ENCODE measurements at places on chromosomes 13 and 19.

- ATAC-seq: no peak
Observed at GRCh38 chr13:25478186-25478585, 106.4 kb downstream of the ATP8A2 start.

- ATAC-seq: peak; percentile 69
Observed at GRCh38 chr19:4352701-4353121, 9.3 kb downstream of the MPND start.

- ATAC-seq: no peak
Observed at GRCh38 chr13:98289339-98289945, 112.4 kb upstream of the RNF113B start.

DNA sequence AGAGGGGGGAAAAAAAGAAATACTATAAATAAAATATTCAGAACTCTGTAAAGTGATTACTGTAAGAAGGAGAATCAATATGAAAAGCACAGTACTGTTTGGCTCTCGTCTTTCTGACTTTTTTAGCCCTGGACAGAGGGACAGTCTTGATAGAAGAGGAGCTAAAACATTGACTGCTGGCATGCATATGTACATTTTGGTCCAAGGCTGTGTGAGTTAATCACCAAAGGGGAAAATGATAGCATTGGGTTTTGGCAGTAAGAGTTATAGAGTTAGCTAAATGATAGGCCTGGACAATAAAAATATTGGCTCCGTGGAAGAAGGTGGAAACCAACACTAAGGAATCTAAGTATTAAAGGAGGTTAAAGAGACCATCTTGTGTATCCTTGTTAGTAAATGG, 50.3 kb downstream of the RAP2A start:
- no peak for ATAC-seq

DNA sequence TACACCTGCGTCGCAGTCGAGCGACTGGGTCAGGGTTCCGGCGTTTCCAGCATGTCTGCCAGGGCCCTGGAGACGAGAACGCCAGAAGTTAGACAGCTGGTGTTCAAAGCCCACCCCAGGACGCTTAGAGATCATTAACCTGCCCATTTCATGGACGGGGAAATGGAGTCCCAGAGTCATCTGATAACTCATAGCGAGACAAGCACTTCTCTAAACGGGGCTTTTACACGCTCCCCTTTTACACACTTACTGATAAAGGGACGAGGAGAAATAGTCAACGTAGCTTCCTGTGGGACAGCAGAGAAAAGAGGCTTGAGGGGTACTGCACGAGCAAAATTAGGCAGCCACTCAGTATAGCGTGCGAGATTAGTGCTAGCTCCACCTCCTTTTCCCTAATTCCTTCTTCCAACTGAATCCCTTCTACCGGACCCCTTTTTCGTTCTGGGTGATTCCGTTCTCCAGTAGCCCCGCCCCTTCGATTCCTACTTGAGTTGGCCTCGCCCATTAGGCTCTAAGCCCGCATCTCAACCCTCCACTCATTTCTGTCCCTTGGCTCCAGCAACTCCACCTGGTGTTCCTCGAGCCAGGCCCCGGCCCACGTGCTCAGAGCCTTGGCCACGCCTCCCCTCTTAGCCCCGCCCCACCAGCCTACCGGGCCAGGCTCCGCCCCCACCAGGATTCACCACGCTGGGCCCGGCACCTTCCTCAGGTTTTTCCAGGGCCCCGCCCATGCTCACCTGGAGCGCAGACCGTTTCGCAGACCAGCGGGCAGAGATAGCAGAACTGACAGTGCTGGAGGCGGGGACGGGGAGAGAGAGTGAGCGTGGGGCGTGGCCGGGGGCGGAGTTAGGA, 3.7 kb downstream of the HRC start:
- ATAC-seq: no peak

GRCh38 chr13:46866150-46866549, 30.7 kb downstream of the HTR2A start:
- ATAC-seq: peak; percentile 83

- no peak for ATAC-seq
Observed at GRCh38 chr13:75550159-75550567, 572 bp downstream of the UCHL3 start.

DNA sequence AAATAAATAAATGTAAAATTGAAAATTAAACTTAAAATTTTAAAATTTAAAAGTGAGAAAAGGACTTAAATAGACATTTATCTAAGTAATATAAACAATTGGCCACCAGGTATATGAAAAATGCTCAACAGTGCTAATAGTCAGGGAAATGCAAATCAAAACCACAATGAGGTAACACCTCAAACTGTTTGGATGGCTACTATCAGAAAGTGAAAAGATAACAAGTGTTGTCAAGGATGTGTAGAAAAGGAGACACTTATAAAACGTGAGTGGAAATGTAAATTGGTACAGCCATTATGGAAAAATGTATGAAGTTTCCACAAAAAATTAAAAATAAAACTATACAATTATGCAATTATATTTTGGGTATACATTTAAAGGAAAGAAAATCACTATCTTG, 752.2 kb downstream of the EFNB2 start:
- ATAC-seq: no peak

DNA sequence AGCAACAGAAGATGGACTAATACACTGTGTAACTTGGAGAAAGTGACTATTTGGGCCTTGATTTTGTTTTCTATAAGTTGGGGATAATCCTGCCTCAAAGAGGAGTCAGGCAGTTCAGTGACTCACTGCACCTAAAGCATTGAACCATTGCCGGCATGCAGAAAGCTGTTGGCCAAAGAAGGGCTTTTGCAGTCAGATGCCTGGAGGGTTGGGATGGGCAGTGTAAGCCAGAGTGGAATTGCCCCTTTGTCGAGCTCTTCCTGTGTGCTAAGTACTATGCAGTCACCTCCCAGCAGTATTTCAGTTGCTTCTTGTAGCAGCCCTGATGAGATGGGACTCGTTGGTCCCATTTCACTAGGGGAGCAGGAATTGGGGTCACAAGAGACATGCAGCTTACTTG, 11.1 kb downstream of the ZNF473 start:
- ATAC-seq: no peak

DNA sequence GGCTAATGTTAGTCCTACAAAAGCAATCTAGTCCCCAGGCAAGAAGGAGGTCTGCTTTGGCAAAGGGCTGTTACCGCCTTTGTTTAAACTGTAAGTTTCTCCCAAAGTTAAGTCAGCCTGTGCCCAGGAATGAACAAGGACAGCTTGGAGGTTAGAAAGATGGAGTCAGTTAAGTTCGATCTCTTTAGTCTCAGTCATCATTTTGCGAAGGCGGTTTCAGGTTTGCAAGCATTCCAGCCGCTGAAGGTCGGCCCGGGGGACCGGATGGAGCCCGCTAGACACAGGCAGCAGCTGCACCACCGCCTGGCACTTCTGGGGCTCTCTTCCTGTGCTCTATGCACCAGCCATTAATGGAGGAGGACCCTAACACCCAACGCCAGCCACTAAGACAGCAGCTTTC, 91.3 kb downstream of the STK24 start:
- no peak for ATAC-seq

GRCh38 chr13:99055281-99055680, 77.4 kb upstream of the DOCK9 start:
- ATAC-seq: no peak

DNA sequence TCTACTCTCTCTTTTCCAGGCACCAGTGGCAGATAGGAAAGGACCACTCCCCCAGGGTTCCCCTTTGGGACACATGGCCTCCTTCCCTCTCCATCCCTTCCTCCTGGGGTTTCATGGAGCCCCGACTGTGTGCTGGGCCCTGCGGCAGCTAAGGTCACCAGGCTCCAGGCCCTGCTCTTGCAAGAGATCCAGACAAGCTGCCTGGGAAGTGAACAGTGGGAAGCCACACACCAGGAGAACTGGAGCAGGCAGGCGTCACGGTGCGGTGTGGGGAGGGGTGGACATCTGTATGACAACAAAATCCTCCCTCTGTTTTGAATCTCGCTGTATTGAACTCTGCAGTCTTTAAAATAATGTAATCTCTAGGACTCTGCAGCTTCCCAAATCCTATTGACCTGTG, 330.1 kb downstream of the UQCRFS1 start:
- ATAC-seq: peak; percentile 22

DNA sequence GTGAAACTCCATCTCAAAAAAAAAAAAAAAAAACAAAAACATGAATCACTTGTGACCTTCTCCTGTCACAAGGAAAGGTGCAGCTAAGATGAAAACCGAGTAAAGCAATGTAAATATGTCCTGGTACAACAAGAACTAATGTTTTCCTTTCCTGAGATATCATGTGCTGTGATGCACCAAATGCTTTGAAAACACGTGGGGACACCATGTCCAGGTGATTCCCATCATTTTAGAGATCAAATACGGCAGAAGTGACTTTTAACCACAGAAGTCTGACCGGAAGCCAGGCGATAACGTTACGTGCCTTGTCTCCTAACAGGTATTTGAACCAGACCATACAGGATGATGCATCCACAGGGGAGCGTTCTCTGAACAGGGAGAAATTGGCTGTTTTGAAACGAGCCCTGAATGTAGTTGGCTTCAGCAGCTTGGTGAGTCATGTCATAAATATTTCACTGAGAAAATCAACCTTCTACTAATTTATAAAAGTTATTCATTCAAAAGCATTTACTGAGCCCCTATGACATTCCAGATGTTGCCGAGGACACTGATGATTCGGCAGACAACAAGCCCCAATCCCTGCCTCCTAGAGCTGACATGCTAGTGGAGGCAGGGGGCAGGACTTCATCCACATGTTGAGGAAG, 328.1 kb downstream of the MYO16 start:
- ATAC-seq: peak; percentile 76

Measured in gastroesophageal sphincter (tissue), 4 donors.